ENCODE measurements at places on chromosomes 5 and 9. TPM values are rescaled to one million over a fixed set of nuclear protein-coding genes. Genes with fewer than 3 reads are reported as not detected.

DNA sequence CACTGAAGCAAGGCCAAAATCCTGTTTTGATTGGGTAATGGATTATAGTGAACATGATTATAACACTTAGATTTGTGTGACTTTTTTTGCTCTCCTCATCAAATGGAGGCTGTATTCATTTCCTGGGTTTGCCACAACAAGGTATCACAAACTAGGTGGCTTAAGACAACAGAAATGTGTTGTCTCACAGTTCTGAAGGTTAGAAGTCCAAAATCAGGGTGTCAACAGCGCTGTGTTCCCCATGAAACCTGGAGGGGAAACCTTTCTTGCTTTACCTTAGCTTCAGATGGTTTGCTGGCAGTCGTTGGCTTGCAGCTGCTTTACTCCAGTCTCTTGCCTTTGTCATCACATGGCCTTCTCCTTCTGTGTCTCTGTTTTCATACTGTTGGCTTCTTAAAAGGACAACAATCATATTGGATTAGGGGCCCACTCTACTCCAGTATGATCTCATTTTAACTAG, 32.4 kb downstream of the CDC42SE2 start:
- no peak for DNase-seq

Gene PCDHB6
- total RNA-seq = not detected

GRCh38 chr5:2187687-2188086, 305.0 kb upstream of the IRX4 start:
- DNase-seq = no peak

DNA sequence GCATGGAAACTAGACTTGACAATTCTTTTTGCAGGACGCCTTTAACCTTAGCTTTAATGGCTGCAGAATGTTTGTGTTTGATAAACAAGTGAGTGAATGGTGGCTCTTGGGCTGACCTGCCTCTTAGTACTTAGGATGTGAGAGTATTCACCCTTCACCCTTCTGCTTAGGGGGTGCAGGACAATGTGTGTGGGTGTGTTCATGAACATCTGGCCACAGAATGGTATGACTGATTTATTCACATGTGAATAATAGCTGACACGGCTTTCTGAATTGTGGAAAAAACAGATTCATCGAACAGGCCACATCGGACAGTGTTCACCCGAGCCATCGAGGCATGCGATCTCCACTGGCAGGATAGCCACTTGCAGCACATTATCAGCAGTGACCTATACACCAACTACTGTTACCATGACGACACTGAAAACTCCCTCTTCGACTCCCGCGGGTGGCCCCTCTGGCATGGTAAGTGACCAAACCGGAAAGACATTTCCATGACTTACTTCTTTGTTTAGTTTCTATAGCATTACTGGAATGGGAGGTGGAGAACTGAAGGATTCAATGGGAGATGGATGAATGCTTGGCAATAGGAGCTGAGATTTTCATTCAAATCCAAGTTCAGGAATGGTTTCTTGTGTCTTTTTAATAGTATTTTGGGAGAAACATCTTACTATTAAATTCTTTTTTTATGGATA, 193.6 kb downstream of the ZSWIM6 start:
- DNase-seq = no peak

DNA sequence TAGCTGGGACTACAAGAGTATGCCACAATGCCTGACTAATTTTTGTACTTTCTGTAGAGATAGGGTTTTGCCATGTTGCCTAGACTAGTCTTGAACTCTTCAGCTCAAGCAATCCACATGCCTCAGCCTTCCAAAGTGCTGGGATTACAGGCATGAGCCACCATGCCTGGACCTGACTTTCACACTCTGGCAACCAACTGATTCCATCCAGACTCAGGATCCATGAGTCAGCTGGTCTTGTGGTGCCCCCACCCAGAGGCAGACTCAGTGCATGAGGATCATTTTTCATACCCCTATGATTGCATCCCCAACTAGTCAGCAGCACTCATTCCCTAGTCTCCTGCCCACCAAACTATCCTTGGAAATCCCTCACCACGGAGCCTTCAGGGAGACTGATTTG, 375.9 kb downstream of the ANXA1 start:
- no peak for DNase-seq

Measured in activated T-helper 2 cell treated with anti-CD3 and anti-CD28 coated beads, Interferon-gamma antibody, Interleukin-2, Interleukin-4, amounts not matched to agents 10 μg/mL and 5 μg/mL and 100 μg/mL, durations not matched to agents 14 hours and 24 hours and 36 hours (primary cell).